ENCODE measurements at places on chromosomes 1 and 21.

GRCh38 chr1:171350594-171350993 is 36.6 kb downstream of the FMO4 start:
- no peak for DNase-seq

DNA sequence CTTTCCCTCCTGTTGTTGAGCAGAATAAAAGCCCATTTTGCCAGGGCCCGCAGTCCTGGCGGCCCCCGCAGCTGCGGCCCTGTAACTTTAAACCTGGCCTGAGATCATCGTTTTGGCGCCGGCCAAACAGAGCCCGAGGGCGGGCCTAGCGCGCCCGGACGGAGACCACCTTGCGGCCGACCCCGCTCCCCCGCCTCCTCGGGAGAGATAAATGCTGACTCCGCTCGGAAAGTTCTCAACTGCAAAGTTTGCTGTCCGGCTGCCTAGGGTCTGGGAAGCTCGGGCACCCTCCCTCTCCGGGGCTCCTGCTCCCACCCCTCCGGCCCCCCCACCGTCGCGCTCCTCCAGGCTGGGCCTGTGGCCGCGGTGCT is at the start of gene PDPN:
PDPN (plus strand) TSS at position 238 of the 371 bp plus-strand sequence. CDS start 202 bp downstream, outside the sequence.
- no peak for DNase-seq

- peak; percentile 70 for DNase-seq
Measured at GRCh38 chr1:21338573-21339355, 48.5 kb upstream of the ECE1 start.

DNA sequence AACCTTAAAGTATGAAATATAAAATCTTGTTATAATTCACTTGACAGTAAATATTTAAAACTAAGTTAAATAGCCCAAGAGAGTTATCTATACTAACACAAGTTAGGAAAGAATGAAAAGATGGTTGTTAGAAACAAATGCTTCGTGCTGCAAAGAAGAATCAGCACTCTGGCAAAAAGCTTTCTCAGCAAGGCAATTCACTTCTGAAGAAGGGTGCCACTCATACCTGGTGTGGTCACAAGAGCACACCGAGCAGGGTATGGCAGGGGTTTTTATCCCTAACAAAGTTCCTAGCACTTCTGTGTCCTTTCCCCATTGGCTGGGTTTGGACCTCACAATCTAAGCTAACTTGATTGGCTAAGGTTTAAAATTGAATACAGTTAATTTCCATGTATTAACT is 121.0 kb downstream of the MAGI3 start:
- no peak for DNase-seq

- no peak for DNase-seq
Measured at GRCh38 chr1:207941665-207942064, 30.7 kb upstream of the CD34 start.

DNA sequence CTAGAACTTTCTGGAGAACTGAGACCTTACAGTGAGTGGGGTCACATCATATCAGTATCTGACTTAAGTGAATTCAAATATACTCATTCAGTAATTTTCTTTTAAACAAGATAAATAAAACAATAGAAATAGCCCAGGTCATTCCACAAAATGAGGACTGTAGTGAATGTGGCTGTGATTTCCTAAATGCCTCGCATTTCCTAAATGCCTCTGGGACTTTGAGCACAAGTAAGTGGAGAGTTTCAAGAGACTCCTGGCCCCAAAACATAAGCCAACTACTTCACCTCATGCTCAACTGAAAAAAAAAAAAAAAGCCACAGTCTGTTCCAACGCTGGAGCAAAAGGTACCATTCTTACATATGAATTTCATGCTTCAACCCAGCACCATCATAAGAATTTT is 81.5 kb downstream of the ZNF281 start:
- no peak for DNase-seq

GRCh38 chr1:184966989-184967388 is 7.3 kb downstream of the NIBAN1 start:
- no peak for DNase-seq

- no peak for DNase-seq
Measured at GRCh38 chr1:21865943-21866706, 54.1 kb downstream of the LDLRAD2 start.

- no peak for DNase-seq
Measured at GRCh38 chr1:68378296-68379084, 71.3 kb downstream of the RPE65 start.

GRCh38 chr1:1929102-1929638 is 10.1 kb upstream of the TMEM52 start:
- no peak for DNase-seq

GRCh38 chr1:17148950-17149608 is 29.8 kb upstream of the PADI2 start:
- no peak for DNase-seq

DNA sequence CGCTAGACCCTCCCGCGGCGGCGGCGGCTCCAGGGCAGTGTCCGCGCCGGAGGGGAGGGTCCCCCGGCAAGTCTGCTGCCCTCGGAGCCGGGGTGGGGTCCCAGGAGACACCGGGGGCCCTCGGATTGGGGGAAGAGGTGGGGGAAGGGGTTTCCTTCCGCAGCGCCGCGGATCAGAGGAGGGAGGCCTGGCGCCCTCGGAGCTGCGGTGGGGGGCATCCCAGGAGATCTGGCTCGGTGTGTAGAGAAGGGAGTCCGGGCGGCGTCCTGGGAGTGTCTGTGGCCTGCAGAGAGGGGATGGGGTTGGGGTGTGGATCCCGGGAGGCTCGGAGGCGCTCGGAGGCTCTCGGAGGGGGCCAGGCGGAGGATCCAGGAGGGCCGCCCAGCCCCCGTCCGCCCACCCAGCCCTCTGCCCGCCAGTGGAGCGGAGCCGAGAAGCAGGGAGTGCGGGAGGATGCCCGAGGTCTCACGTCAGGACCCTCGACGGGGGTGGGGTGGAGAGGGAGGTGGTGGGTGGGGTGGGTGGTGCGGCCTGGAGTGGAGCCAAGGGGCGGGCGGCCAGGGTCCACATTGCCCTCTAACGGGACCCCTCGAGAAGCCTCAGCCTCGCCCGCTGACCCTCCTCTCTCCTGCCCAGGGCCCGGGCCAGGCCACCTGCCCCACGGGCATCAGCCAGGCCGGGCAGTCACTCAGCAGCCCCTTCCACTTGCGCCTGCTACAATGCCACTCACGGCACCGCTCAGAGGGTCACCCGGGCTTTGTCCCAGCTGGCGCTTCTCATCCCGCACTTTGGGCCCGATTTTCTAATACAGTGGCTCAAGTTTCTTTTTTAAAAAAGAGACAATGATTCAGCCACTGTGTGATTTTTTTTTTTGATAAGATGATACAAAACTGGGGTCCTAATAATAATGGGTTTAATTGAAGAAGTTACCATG is 60.2 kb upstream of the ARHGEF16 start:
- no peak for DNase-seq

GRCh38 chr1:6300342-6301048 is 39.6 kb upstream of the GPR153 start:
- no peak for DNase-seq

- DNase-seq, result no peak
Measured at GRCh38 chr21:17901458-17902079, 82.4 kb upstream of the C21orf91 start.

GRCh38 chr1:55626326-55626725 is 411.2 kb upstream of the USP24 start:
- DNase-seq, result no peak

DNA sequence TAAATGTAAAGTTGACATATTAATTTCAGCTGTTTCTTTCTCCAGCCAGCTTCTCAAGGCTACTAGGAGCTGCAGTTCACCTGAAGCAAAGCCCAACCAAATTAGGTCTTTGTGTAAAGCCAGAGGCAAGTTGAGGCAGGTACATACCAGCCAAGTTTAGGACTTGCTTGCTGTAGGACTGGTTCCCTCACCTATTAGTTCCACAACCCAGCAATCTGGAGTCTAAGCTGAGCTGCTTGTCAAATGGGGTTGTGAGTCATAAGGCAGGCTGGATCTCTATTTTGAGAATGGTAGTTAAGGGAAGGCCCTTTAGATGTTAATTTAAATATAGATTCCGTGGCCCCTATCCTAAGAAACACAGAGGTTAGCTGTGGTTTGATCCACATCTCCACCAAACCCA is 7.6 kb upstream of the FLG2 start:
- no peak for DNase-seq

DNA sequence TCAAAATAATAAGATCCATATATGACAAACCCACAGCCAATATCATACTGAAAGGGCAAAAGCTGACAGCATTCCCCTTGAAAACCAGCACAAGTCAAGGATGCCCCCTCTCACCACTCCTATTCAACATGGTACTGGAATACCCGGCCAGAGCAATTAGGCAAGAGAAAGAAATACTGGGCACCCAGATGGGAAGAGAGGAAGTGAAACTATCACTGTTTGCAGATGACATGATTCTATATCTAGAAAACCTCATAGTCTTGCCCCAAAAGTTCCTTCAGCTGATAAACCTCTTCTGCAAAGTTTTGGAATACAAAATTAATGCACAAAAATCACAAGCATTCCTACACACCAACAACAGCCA is 442.7 kb downstream of the PTBP2 start:
- no peak for DNase-seq

GRCh38 chr1:46133181-46133658 is 791 bp upstream of the PIK3R3 start:
- no peak for DNase-seq

DNA sequence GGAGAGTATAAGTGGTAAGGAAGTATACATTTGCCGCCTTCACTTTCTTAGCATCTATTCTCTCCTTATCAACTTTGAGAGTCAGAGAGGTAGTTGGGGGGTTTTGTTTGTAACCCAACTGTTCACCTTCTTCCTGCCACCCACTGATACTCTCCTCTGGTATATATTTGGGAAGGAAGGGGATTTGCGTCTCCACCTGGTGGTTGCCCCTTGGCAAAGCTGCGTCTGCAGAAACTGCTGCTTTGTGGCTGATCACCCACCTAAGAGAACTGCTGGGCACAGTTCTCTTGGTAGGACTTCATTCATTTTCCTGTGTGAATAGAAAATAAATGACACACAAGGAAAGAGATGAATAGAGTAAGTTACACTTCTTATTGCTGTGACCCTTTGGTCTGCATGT is 87.0 kb downstream of the SYT14 start:
- DNase-seq, result no peak

DNA sequence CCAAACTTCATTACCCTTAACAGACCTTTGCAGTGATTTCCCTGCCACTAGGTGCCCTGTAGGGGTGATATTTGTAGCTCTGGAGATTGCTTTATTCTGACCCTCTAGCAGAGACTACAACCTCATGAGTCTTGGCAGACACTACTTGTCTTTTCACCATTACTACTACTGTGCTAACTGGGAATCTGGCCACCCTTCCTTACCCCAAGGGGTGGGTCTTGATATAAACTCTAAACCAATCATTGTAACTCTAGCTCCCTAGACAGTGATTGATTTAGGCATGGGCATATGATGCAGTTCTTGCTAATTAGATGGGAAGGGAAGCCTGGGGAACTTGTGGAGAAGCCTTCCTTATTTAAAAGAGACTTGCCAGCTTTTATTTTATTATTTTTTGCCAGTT is 3.9 kb downstream of the KPNA6 start:
- no peak for DNase-seq

DNA sequence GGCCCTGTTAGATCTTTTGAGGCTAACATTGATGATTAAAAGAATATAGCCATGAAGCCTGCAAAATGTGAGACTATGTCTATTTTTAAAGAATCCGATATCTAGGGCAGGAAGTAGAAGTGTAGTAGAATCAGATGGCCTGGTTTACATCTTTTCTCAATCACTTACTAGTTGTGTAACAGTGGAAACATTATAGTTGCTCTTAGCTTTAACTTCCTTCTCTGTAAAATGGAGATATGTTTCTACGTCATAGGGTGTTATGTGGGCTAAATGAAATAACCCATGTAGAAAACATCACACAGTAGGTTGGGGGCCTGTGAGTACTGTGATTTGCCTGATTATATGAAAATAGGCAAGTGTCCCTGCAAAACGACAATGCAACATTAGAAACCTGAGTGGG is 4.4 kb upstream of the IGFN1 start:
- DNase-seq, result no peak

DNA sequence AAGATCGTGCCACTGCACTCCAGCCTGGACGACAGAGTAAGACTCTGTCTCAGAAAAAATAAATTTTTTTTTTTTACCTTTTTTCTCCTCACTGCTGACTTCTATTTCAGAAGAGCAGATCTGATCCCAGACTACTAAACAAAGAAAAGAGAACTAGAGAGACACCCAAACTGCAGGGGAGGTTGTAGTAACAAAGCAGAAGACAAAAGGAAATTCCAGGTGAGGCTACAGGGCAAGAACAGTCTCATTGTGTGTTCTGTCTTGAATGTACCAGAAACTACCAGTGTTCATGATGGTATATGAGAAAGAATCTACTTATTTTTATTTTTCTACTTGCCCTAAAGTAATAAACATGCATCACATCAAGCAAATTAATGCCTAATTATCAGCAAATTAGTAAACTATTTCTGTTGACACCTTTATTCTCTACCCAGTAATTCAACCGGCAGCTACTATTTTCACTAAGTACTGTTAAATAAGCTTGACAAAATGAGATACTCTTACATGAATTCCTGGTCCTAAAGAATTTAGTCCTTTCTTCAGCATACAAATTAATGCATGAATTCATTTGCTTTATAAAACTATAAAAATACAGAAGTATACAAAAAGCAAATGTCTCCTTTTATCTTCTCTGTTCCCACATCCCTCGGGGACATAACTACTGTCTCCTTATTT is 40.6 kb downstream of the ARID4B start:
- no peak for DNase-seq

GRCh38 chr21:38140207-38140903 is 116.4 kb upstream of the KCNJ15 start:
- no peak for DNase-seq

- no peak for DNase-seq
Measured at GRCh38 chr21:23732776-23733175, 1874.5 kb downstream of the MRPL39 start.

GRCh38 chr1:9204156-9204720 is 30.3 kb upstream of the H6PD start:
- no peak for DNase-seq

GRCh38 chr1:2330519-2331199 is 60.7 kb downstream of the MORN1 start:
- peak; percentile 53 for DNase-seq

DNA sequence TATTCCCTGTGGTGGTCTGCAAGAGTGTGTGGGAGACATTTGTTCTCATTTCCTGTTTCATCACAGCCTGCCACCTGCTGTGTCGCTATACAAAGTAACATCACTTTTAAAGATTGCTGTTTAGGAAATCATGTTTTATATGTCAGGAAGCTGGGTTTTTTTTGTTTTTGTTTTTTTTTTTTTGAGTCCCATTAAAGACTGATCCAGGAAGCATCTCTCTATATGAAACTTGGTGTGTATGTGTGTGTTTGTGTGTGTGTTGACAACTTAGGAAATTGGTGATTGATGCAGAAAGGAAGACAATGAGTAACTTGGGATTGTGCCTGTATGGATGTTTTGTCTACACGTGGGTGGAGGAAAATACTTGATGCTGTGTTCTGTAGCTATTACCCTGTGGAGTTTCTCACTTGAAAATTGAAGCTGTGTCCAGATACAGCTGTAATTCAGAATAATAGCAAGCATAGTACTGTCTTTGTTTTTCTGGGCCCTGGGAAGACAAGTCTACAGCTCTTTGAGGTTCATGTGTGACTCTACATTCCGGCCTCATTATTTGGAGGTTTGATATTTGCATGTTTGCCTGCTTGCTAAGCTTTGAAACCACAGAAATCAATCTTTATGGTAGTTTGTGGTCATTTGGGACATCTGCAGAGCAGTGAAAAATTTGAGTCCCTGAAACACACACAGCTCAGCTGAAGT is 47.9 kb downstream of the LAMC1 start:
- peak; percentile 82 for DNase-seq
